ENCODE measurements at places on chromosomes 4 and X. TPM values are rescaled to one million over a fixed set of nuclear protein-coding genes. Genes with fewer than 3 reads are reported as not detected.

USP51 gene
- 8.1 TPM for total RNA-seq

GALNT7 gene
- 23.8 TPM for total RNA-seq

GPAT3 gene
- total RNA-seq = 1.2 TPM

TKTL1 gene
- total RNA-seq = 0.69 TPM

PROM1 gene
- total RNA-seq = 26.5 TPM

CT83 gene
- total RNA-seq = not detected

NUDT11 gene
- total RNA-seq = 71.0 TPM

PHOX2B gene
- total RNA-seq = not detected

MAGEC3 gene
- 0.23 TPM for total RNA-seq

PPP4R3C gene
- total RNA-seq = not detected

TMEM47 gene
- total RNA-seq = 90.2 TPM

TMPRSS11D gene
- total RNA-seq = not detected

TMSB15A gene
- total RNA-seq = 97.8 TPM

DRD5 gene
- total RNA-seq = 3.0 TPM

GLRA3 gene
- 26.3 TPM for total RNA-seq

BST1 gene
- total RNA-seq = 1.2 TPM

DRP2 gene
- total RNA-seq = 11.3 TPM

DSPP gene
- under 0.01 TPM for total RNA-seq

REPS2 gene
- total RNA-seq = 26.3 TPM

ZCCHC12 gene
- total RNA-seq = 143 TPM

SASH3 gene
- total RNA-seq = 3.2 TPM

ZDHHC15 gene
- total RNA-seq = 18.0 TPM

CT45A5 gene
- 0.46 TPM for total RNA-seq

PCDH11X gene
- 69.4 TPM for total RNA-seq

APLN gene
- total RNA-seq = 4.4 TPM

GLOD5 gene
- total RNA-seq = not detected

ARHGAP24 gene
- total RNA-seq = 15.0 TPM

SSX2B gene
- not detected for total RNA-seq

PSAPL1 gene
- total RNA-seq = not detected

FSTL5 gene
- total RNA-seq = 70.1 TPM

MAGEE2 gene
- total RNA-seq = 4.2 TPM

CYTL1 gene
- total RNA-seq = 0.69 TPM

ZNF41 gene
- 11.8 TPM for total RNA-seq

SRPX gene
- 5.3 TPM for total RNA-seq

GAGE13 gene
- not detected for total RNA-seq

FLNA gene
- 93.4 TPM for total RNA-seq

IGSF1 gene
- total RNA-seq = 13.6 TPM

VGLL1 gene
- total RNA-seq = not detected

SOWAHD gene
- 0.69 TPM for total RNA-seq

JADE3 gene
- 9.5 TPM for total RNA-seq

FANCB gene
- 11.3 TPM for total RNA-seq

BANK1 gene
- total RNA-seq = 0.23 TPM

FAAH2 gene
- 6.2 TPM for total RNA-seq
